ENCODE measurements at places on chromosomes 4 and X.

DNA sequence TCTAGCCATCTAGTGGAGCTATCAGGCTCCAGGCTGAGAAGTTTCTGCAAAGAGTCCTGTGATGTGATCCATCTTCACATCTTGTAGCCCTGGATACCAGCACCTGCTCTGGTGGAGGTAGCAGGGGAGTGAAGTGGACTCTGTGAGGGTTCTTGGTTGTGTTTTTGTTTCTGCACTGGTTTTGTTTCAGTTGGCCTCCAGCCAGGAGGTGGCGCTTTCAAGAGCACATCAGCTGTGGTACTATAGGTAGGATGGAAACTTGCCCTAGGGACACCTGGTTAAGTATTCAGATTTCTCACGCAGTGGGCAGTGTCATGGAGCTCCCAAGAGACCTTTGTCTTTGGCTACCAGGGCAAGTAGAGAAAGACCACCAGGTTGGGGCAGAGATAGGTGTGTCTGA is 257.5 kb upstream of the SLC7A11 start:
- DNase-seq: no peak

DNA sequence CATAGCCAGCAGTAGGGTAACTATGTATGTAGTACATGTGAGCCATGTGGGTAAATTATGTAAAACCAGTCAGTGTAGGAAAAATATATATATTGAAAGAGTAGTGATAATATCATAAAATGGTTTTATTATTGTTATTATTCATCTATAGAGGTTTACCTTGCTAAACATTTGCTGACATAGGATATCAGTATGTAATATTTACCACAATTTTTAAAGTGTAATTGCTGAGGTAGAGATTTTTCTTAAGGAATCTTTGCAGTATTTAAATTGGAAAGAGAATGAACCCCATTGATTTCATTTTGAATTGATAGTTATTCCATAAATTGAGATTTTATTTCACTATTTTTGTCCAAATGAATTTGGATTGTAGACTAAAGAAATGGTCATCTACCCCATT is 27.1 kb downstream of the SLAIN2 start:
- DNase-seq: no peak

DNA sequence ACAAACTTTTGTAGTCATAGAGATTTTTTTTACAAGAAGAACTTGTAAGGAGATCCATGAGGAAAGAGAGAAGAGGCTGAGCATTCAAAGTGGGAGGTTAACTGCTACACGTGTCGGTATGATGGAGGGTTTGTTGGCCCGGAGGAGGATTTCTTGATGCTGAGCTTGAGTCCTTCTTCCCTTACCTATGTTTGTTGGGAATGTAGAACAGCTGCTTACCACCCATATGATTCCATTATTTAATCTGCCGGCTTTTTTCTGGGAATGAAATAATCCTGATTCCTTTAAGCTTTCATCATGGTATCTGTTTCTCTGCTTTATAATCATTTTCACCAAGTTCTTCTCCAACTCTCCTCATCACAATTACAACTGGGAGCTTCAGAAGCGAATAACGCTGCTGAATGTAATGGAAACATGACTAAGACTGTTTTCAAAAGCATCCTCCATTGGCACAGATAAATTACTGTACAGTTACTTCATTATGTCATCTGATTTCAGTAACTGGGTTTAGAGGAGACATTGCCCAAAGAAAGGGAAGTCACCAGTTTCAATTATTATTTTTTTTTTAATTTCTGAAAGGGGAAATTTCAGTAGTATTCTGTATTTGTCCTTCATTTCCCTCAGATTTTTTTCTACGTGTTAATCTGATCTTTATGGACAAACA is 420.6 kb downstream of the SPRY1 start:
- DNase-seq: no peak

DNA sequence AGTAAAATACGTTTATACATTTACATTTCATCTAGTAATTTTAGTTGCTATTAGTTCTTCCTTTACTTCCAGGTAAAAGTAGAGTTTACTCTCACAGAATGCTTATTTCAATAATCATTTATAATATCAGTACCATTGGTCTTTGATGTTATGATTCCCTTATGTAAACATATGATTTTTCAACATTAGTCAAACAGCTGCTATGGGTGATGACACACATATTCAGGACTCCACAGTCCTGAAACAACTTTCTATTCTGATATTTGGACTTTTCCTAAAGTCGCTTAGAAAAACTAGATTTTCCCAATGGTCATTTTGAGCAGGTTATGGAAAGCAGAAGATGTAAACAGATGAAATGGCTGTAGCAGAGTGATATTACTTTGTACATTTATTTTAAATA is 369.8 kb downstream of the UNC5C start:
- DNase-seq: no peak
